ENCODE measurements at places on chromosomes 6 and 20.

- no peaks in the 10 kb centered on the region for H3K36me3 ChIP-seq
- no peaks in the 10 kb centered on the region for H3K27me3 ChIP-seq
- DNase-seq = no peak
- H3K4me1 ChIP-seq = peaks cover 8% of the 10 kb centered on the region
- H3K27ac ChIP-seq = peak within 1 kb of the TSS; percentile 19
These were observed at the start of gene CPNE5 for GRCh38 chr6:36838896-36839748. CPNE5 (minus strand) TSS chr6:36839444; CDS start chr6:36839377, 67 bp downstream.

- no peaks in the 10 kb centered on the region for H3K27me3 ChIP-seq
- peak; percentile 42 for DNase-seq
- no peaks in the 10 kb centered on the region for H3K36me3 ChIP-seq
- H3K27ac ChIP-seq = peak overlapping the region; percentile 92
- peaks cover 8% of the 10 kb centered on the region for H3K4me1 ChIP-seq
These were observed 537 bp downstream of the PPIL4 start for GRCh38 chr6:149545258-149545753.

DNA sequence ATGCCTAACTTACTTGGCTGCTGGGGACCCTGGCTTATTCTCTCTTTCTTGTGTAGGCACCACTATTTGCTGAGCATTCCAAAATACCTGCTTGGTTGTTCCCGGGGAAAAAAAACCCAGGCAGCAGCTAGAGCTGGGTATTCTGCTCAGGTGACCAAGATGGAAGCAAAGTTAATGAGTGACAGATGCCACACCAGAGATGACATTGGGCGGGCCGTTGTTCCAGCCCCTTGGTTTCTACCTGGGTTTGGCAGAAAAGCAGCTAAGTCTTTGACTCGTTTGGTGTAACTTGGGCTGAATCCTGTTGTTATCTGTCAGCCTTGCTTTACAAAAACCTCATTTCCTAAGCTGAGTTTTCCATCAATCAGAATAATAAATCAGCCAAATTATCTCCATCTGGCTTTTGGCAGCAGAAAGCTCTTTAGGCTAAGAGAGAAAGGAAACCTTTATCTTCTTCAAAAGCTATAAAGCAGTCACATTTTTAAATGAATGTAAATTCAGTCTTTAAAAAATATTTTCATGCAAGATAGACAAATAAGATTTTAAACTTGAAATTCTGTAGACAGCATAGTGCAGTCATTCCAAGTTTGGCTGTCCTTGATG is 202.0 kb upstream of the GMDS start:
- H3K4me3 ChIP-seq = no peak overlapping the region
- no peaks in the 10 kb centered on the region for H3K36me3 ChIP-seq
- H3K27ac ChIP-seq = no peak overlapping the region
- H3K27me3 ChIP-seq = no peaks in the 10 kb centered on the region

DNA sequence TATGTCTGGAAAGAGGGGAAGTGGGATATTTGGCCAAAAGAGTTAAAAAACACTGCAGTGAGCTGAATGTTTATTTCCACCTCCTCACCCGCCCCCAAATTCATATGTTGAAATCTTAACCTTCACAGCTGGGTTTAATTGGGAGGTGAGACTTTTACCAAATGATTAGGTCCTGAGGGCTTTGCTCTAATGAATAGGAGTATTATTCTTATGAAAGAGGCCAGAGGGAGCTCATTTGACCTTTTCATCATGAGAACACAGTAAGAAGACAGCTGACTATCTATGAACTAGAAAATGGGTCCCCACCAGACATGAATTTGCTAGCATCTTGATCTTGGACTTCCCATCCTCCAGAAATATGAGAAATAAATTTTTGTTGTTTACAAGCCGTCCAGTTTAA is 1028.9 kb downstream of the PHF3 start:
- no peak overlapping the region for H3K27ac ChIP-seq
- H3K4me1 ChIP-seq = no peaks in the 10 kb centered on the region

DNA sequence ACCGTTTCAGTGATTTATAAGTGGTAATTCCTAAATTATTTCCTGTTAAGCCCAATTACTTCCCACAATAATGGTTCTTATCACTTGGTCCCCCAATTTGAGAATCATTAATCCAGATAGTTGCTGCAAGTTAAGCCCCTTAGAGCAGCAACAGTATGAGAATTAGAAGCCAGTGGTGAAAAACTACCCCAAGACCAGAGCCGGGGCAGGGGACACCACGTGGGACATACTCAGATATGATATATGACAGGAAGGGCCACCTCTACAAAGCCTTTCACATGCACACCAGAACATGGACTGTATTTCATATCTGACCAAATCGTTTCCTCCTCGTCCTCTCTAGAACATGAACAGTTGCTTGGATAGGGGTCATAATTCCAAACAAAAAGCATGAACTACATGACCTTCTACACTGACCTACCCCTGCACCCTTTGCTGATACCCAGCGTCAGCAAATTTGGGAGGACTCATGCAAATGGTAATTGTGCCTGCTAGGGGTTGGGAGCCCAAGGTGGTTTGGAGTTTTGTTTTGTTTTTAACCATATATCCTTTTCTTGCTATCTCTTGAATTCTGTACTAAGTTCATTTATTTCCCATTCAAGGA is 3.9 kb downstream of the JAG1 start:
- H3K27ac ChIP-seq = peak overlapping the region; percentile 99
- H3K36me3 ChIP-seq = no peaks in the 10 kb centered on the region
- peak overlapping the region; percentile 72 for H3K4me3 ChIP-seq
- peaks cover 3% of the 10 kb centered on the region for H3K4me1 ChIP-seq
- no peak for DNase-seq
- H3K27me3 ChIP-seq = no peaks in the 10 kb centered on the region

- DNase-seq = no peak
- H3K27me3 ChIP-seq = no peaks in the 10 kb centered on the region
- no peak overlapping the region for H3K4me3 ChIP-seq
- H3K36me3 ChIP-seq = no peaks in the 10 kb centered on the region
- H3K27ac ChIP-seq = no peak overlapping the region
- H3K4me1 ChIP-seq = no peaks in the 10 kb centered on the region
These were observed 39.3 kb downstream of the HUS1B start for GRCh38 chr6:617456-618100.

GRCh38 chr6:164533045-164533362 is 776.4 kb downstream of the C6orf118 start:
- H3K27me3 ChIP-seq = no peaks in the 10 kb centered on the region
- H3K36me3 ChIP-seq = no peaks in the 10 kb centered on the region
- H3K4me3 ChIP-seq = no peak overlapping the region
- no peak for DNase-seq

Data from uterus (tissue), 4 donors.